Breast epithelium (tissue), 4 donors: ENCODE measurements at places on chromosomes 11 and 22.
A peak's percentile ranks its signal among the peaks of the same experiment; 100 is the strongest.

DNA sequence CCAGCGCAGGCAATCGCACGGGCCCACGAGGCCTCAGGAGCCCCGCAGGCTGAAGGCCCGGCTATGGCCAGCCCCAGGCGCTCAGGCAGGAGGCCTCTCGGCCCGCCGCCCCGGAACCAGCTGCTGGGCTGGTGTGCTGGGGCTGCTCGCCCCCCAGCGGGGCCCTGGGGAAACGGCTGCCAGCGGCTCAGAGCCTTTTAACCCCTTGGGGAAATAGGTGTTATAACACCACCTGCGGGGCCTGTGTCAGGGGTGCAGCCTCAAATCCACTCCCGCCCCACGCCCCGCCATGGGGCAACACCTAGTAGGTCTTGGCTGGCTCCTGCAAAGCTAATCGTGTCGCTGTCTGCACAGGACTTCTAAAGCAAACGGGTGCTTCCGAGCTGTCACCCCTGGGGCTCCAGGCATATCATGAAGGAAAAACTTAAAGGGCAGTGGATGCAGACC, 237.4 kb downstream of the TTC28 start:
- H3K4me1 ChIP-seq, result peaks cover 11% of the 10 kb centered on the region
- H3K4me3 ChIP-seq, result peak overlapping the region; percentile 47
- peak; percentile 38 for DNase-seq
- peak overlapping the region; percentile 88 for H3K27ac ChIP-seq

GRCh38 chr11:17496406-17496805, 19.8 kb upstream of the ABCC8 start:
- DNase-seq, result no peak
- no peak overlapping the region for H3K27ac ChIP-seq
- no peaks in the 10 kb centered on the region for H3K36me3 ChIP-seq
- no peaks in the 10 kb centered on the region for H3K4me1 ChIP-seq
- H3K4me3 ChIP-seq, result no peak overlapping the region

GRCh38 chr11:110356762-110357671, 60.6 kb upstream of the RDX start:
- H3K36me3 ChIP-seq, result no peaks in the 10 kb centered on the region
- no peaks in the 10 kb centered on the region for H3K27me3 ChIP-seq
- no peaks in the 10 kb centered on the region for H3K4me1 ChIP-seq
- H3K4me3 ChIP-seq, result no peak overlapping the region

DNA sequence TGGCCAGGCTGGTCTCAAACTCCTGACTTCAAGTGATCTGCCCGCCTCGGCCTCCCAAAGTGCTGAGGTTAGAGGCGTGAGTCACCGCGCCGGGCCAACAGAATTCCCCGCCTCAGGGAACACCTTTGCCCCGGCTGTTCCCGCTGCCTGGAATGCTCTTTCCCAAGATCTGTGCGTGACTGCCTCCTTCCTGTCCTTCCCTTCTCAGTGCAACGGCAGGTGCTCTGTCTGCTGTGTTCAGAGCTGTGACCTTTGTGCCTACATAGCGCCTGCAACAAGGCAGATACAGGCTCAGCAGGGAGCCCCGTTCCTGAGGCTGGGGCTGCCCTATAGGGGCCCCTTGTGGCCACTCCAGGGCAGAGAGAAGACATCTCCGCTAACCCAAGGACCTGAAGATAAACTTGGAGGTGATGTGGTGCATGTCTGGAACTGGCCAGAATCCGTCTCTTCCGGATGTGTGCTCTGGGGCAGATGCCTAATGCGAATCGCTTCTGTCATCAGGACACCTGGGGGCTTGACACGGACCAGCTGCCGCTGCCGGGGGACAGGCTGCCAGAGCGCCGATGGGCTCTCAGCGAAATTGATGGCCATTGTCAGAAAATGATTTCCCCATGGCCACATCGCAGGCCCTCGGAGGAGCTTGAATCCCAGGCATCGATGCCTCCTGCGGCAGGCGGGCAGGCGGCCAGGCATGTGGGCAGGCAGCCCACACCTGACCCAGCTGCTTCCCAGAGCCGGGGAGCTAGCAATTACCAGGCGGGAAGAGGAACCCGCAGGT, 43.5 kb upstream of the TCF20 start:
- DNase-seq, result peak; percentile 63
- H3K4me1 ChIP-seq, result peaks cover 30% of the 10 kb centered on the region
- H3K36me3 ChIP-seq, result no peaks in the 10 kb centered on the region

DNA sequence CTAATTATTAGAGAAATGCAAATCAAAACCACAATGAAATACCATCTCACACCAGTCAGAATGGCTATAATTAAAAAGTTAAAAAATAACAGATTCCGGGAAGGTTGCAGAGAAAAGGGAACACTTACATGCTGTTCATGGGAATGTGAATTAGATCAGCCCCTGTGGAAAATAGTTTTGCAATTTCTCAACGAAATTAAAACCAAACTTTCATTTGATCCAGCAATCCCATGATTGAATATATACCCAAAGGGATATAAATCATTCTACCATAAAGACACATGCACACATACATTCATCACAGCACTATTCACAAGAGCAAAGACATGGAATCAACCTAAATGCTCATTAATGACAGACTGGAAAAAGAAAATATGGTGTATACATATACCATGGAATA, 32.5 kb downstream of the NOX4 start:
- no peaks in the 10 kb centered on the region for H3K36me3 ChIP-seq
- no peak overlapping the region for H3K4me3 ChIP-seq
- no peaks in the 10 kb centered on the region for H3K4me1 ChIP-seq
- no peaks in the 10 kb centered on the region for H3K27me3 ChIP-seq
- DNase-seq, result no peak

GRCh38 chr22:23398701-23399366, 181.3 kb downstream of the IGLL1 start:
- no peak overlapping the region for H3K4me3 ChIP-seq
- H3K27ac ChIP-seq, result no peak overlapping the region
- no peaks in the 10 kb centered on the region for H3K4me1 ChIP-seq
- H3K27me3 ChIP-seq, result no peaks in the 10 kb centered on the region
- no peaks in the 10 kb centered on the region for H3K36me3 ChIP-seq

- peak overlapping the region; percentile 85 for H3K27ac ChIP-seq
- DNase-seq, result peak; percentile 67
Observed at GRCh38 chr11:114259124-114259526, 37.1 kb upstream of the NNMT start.

- no peak overlapping the region for H3K27ac ChIP-seq
- H3K27me3 ChIP-seq, result peaks cover 5% of the 10 kb centered on the region
- no peaks in the 10 kb centered on the region for H3K36me3 ChIP-seq
- no peak for DNase-seq
- no peak overlapping the region for H3K4me3 ChIP-seq
Observed at GRCh38 chr22:22865311-22866072, 22.1 kb upstream of the IGLL5 start.

DNA sequence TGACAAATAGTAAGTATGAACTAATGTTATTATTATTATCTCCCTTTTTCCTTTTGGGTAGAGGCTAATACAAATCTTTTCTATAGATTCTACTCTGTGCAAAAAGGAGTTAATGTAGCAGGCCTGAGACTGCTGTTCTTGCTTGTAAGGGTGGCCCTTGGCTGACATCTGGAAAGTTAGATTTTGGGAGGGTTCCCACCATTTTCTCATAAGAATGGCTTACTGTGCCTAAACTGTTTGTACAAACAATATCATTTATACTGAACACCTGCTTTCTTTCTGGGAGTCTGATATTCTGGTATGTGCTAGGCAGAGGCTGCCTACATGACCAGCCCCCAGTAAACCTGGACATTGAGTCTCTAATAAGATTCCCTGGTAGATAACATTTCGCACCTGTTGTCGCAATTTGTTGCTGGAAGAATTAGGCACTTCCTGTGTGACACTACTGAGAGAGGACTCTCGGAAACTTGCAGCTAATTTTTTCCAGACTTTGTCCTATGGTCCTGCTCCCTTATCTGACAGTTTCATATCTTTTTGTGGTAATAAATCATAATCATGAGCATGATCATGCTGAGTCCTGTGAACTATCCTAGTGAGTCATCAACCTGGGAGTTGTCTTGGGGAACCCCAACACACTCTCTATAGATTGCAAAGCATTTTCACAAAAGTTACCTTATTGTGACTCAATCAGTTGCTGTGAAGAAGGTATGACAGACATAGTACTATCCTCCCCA, 257.7 kb upstream of the CCDC90B start:
- no peak overlapping the region for H3K27ac ChIP-seq
- no peaks in the 10 kb centered on the region for H3K36me3 ChIP-seq
- no peak overlapping the region for H3K4me3 ChIP-seq
- no peaks in the 10 kb centered on the region for H3K4me1 ChIP-seq

- no peaks in the 10 kb centered on the region for H3K36me3 ChIP-seq
- no peaks in the 10 kb centered on the region for H3K27me3 ChIP-seq
- H3K4me1 ChIP-seq, result no peaks in the 10 kb centered on the region
- H3K27ac ChIP-seq, result no peak overlapping the region
Observed at GRCh38 chr11:77375107-77375506, 73.6 kb upstream of the GDPD4 start.

- H3K4me3 ChIP-seq, result no peak overlapping the region
- no peaks in the 10 kb centered on the region for H3K27me3 ChIP-seq
- peaks cover 9% of the 10 kb centered on the region for H3K4me1 ChIP-seq
- no peaks in the 10 kb centered on the region for H3K36me3 ChIP-seq
Observed at GRCh38 chr11:121667836-121668235, 215.1 kb upstream of the SORL1-AS1 start.

GRCh38 chr11:35905646-35906276, 38.1 kb upstream of the LDLRAD3 start:
- peak overlapping the region; percentile 87 for H3K27ac ChIP-seq
- no peaks in the 10 kb centered on the region for H3K36me3 ChIP-seq
- H3K4me3 ChIP-seq, result no peak overlapping the region
- no peaks in the 10 kb centered on the region for H3K27me3 ChIP-seq
- no peak for DNase-seq
- peaks cover 2% of the 10 kb centered on the region for H3K4me1 ChIP-seq

DNA sequence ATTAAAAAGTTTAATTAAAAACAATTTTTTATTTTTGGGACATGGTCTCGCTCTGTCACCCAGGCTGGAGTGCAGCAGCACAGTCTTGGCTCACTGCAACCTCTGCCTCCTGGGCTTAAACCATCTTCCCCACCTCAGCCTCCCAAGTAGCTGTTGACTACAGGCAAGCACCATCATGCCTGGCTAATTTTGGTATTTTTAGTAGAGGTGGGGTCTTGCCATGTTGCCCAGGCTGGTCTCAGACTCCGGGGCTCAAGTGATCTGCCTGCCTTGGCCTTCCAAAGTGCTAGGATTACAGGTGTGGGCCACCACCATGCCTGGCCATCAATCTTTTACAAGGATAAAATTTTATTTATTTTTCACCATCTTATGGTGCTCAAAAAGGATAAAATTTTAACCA, 43.3 kb upstream of the PHOX2A start:
- no peaks in the 10 kb centered on the region for H3K36me3 ChIP-seq
- no peak overlapping the region for H3K27ac ChIP-seq
- DNase-seq, result no peak
- no peaks in the 10 kb centered on the region for H3K4me1 ChIP-seq
- no peaks in the 10 kb centered on the region for H3K27me3 ChIP-seq

GRCh38 chr11:77197626-77198320, 69.7 kb downstream of the MYO7A start:
- H3K4me3 ChIP-seq, result no peak overlapping the region
- no peak overlapping the region for H3K27ac ChIP-seq
- peak; percentile 31 for DNase-seq
- no peaks in the 10 kb centered on the region for H3K27me3 ChIP-seq
- no peaks in the 10 kb centered on the region for H3K4me1 ChIP-seq
- no peaks in the 10 kb centered on the region for H3K36me3 ChIP-seq

GRCh38 chr11:10909141-10909883, 51.5 kb upstream of the ZBED5 start:
- H3K36me3 ChIP-seq, result no peaks in the 10 kb centered on the region
- H3K27me3 ChIP-seq, result no peaks in the 10 kb centered on the region
- no peak overlapping the region for H3K4me3 ChIP-seq
- no peak overlapping the region for H3K27ac ChIP-seq

GRCh38 chr11:70246196-70246595, 24.3 kb upstream of the PPFIA1 start:
- no peaks in the 10 kb centered on the region for H3K36me3 ChIP-seq
- H3K4me1 ChIP-seq, result peaks cover 5% of the 10 kb centered on the region
- no peak overlapping the region for H3K4me3 ChIP-seq
- no peak overlapping the region for H3K27ac ChIP-seq

DNA sequence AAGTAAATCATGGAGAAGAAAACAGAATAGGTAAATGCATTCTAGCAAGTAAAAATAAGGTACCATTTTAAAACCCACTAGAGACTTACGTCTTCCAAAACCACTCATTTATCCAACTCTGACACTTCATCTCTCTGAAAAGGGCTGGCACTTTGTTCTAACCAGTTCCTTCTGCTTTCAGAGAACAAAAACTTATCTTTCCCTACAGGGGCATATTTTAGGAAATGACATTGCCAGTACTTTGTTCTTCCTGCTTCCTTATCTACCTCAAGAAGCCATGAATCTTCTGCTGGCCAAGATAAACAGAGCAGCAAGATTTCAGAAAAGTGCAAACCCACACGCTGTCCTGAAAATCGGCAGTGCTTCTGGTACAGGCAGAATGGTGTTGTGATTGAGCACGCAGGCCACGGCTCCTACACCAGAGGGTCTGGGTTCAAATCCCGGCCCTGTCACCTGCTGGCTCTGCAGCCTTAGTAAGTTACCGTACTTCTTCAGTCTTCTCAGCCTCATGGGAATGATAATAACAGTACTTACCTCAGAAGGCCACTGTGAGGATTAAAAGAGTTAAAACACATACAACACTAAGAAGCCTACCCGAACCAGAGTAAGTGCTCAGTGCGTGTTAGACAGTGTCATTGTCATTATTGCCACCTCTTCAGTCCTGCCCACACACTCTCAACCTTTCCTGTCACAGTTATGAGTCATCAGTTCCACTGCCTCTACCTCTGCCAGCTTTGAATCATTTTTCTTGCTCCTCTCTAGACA, 11.0 kb downstream of the MPZL3 start:
- H3K27ac ChIP-seq, result peak overlapping the region; percentile 92
- H3K36me3 ChIP-seq, result no peaks in the 10 kb centered on the region
- peak overlapping the region; percentile 20 for H3K4me3 ChIP-seq
- no peaks in the 10 kb centered on the region for H3K27me3 ChIP-seq
- H3K4me1 ChIP-seq, result no peaks in the 10 kb centered on the region
- DNase-seq, result no peak

DNA sequence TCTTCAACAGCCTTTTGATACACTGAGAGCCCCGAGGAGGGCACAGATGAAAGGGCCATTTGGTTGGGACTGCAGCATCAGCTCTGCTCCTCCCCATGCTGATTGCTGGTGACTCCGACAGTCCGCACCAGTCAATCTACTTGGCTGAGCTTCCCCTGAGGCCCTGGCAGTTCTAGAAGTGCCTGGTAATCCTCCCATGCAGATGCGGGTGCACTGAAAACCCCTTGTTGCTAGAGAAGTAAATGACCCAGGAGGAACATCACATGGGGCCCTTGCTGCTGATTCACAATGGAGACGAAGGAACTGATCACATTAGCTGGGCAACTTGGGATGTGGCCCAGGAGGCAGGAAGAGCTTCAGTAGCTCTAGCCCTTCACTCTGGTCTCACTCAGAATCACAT, 35.2 kb upstream of the RIC3 start:
- H3K27me3 ChIP-seq, result no peaks in the 10 kb centered on the region
- H3K4me3 ChIP-seq, result no peak overlapping the region
- no peaks in the 10 kb centered on the region for H3K4me1 ChIP-seq
- no peak for DNase-seq
